Activated naive CD4-positive, alpha-beta T cell (primary cell): ENCODE measurements at places on chromosomes 2 and 18.

- no peak for DNase-seq
Observed at GRCh38 chr2:77838441-77838840, 316.3 kb upstream of the LRRTM4 start.

DNA sequence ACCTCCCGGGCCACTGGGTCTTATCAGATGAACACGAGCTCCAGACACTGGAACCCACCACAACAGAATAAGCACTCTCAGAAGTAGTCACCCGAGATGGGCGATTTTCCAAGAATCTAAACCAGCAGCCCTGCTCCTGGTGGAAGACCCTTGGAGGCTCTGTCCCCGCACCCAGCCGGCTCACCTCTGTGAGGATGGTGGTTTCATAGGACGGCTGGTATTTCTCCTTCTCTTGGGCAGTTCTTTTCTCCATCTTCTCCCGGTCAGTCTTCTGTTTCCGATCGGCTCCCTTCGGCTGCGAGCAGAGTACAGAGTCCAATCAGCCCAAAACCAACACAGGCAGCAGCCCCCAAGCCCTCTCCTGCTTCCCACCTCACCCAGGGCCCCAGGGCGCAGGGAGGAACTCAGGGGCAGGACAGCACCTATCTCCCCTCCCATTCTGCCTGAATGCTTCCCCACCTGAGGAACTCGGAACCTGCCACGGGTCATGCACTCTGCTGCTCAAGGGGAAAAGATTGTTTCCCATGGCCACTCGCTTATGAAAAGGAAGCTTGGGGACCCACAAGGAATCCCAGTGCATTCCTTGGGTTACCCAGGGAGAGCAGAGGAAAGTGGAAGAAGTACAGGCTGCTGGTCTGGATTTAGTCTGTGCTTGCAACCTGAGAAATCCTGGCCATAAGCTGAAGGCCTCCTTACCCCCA, 42.7 kb downstream of the TFCP2L1 start:
- DNase-seq: no peak

DNA sequence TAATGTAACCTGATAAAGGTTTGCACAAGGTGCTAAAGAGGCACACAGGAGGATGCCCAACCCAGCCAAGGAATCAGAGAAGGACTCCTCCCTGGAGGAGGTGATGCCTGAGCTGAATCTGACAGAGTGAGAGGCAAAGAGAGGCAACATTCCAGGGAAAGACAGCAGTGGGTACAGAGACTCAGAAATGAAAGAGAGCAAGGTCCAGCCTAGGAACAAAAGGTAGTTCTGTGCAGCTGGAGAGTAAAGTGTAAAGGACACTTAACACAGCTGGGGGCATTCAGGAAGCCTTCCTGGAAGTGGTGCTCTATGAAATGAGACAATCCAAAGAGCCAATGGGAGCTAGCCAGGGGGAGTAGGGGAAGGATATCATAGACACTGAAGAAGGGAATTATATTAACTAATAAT, 181.0 kb upstream of the GLI2 start:
- no peak for DNase-seq

- no peak for DNase-seq
Observed at GRCh38 chr2:53475321-53475720, 292.3 kb upstream of the CHAC2 start.

GRCh38 chr2:161063946-161064306, 96.3 kb upstream of the TANK start:
- DNase-seq: no peak

DNA sequence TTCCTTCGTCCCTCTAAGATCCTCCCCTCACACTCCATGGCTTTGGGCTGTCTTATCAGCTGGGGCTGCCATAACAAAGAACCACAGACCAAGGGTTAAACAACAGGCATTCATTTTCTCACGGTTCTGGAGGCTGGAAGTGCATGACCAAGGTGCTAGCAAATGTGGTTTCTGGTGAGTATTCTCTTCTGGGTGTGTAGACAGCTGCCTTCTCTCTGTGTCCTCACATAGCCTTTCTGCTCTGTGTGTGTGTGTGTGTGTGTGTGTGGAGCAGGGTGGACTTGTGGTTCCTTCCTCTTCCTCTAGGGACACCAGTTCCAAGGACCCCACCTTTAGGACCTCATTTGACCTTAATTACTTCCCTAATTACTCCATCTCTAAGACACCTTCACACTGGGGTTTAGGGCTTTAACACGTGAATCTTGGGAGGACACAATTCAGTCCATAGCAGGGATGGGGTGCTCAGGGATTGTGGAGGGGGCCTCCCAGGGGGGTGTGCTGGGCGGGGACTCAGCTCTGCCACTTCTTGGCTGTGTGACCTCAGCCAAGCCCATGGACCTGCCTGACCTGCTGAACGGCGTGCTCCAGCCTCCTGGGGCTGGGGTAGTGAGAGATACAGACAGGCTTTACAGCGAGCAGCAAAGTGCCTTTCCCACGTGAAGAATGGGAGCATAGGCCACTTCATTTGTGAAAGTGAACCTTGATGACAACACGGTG, 38.0 kb downstream of the ACKR3 start:
- DNase-seq: no peak

- DNase-seq: no peak
Observed at GRCh38 chr2:55616551-55617174, 759 bp downstream of the PPP4R3B start.
